Smooth muscle cell of the coronary artery (primary cell): ENCODE measurements at places on chromosomes 16 and 17. TPM values are rescaled to one million over a fixed set of nuclear protein-coding genes. Genes with fewer than 3 reads are reported as not detected.

ANKFN1 gene
- 0.82 TPM in 1 of 2 replicates, not detected in the other for total RNA-seq

TBC1D26 gene
- total RNA-seq, result under 0.01 and 0.08 TPM in 2 replicates

RARA gene
- total RNA-seq, result 5.7 and 11.7 TPM in 2 replicates

RUSF1 gene
- total RNA-seq, result 33.7 and 44.5 TPM in 2 replicates

TNRC6C gene
- total RNA-seq, result 3.9 and 5.3 TPM in 2 replicates

KRTAP4-9 gene
- total RNA-seq, result not detected in 2 replicates
